ENCODE measurements at places on chromosomes 4 and X.

DNA sequence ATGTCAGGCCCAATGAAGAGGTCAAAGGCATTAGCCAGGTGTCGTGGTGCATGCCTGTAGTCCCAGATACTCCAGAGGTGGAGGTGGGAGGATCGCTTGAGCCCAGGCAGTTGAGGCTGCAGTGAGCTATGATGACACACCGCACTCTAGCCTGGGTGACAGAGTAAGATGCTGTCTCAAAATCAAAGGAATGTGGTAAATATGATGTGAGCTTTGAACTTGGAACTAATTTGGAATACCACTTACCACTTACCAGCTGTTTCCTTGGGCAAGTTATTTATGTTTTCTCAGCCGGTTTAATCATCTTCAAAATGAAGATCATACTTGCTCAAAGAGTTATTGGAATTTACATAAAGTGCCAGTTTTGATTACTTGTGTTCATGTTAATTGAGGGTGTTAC is 23.8 kb upstream of the SEPSECS start:
- DNase-seq: no peak

DNA sequence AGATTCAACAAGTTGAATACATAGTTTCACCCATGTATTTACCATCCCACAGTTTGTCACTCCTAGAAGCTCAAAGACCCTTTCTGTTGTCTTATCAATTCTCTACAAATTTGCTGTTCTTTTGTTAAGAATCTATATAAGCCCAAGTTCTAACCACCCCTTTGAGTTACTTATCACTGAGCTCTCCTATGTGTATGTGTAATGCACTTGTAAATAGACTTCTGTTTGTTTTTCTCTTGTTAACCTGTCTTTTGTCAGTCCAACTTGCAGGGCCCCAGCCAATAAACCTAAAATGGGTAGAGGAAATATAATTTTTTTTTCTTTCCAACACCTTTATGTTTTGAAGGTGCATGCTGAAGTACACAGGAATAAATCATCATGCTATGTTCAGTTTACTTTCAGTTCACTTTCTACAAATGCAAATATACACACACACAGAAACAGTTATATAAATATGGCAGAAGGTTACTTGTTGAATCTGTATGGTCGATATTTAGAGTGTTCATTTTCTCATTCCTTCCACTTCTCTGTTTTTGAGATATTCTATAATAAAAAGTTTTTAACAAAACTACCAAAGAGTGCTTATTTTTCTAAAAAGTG is 22.3 kb upstream of the CLOCK start:
- DNase-seq: no peak

DNA sequence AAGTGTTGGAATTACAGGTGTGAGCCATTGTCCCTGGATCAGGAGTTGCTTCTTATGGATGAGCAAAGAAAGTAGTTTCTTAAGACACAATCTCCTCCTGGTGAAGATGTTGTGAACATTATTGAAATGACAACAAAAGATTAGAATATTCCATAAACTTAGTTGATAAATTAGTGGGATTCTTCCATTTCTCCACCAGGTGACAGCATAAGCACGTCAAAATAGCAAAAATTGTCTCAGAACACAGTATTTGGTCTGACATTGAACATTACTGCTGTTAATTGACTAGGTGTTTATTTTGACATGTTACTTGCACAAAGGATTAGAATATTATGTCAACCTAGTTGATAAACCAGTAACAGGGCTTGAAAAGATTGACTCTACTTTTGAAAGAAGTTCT is 21.6 kb downstream of the CLDN34 start:
- DNase-seq: peak; percentile 12

GRCh38 chrX:39492497-39493162 is 605.1 kb downstream of the BCOR start:
- no peak for DNase-seq

- no peak for DNase-seq
Measured at GRCh38 chrX:24874604-24875247, 141.0 kb downstream of the ARX start.

- DNase-seq: no peak
Measured at GRCh38 chrX:22538580-22538979, 265.9 kb downstream of the CBLL2 start.

DNA sequence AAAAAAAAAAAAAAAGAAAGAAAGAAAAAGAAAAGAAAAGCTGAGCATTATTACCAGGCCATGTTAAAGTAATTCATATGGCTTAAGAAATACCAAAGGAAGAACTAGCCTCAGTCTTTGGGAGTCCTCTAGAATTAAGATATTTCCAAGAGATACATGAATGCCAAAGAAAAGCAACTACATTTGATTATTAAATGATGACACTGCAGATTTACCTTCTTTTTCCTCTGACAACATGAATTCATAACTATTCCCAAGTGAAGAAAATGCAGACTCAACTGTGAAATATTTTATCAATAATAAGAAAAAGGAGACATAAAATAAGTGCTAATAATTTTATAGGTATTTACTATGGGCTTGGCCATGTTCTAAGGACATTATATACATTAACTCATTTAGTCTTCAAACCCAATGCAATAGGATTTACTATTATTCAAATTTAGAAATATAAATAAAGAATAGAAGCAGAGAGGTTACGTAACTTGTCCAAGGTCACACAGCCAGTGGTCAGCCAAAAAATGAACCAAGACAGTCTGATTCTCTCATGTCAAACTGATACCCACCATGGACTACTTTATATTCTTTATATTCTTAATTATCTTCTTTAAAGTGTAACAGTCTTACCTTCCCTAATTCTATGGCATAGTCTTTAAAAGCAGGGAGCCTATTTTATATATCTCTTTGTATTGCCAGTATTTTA is 6.9 kb downstream of the SH3D19 start:
- no peak for DNase-seq

GRCh38 chrX:57677132-57677858 is 2.8 kb downstream of the NLRP2B start:
- no peak for DNase-seq

DNA sequence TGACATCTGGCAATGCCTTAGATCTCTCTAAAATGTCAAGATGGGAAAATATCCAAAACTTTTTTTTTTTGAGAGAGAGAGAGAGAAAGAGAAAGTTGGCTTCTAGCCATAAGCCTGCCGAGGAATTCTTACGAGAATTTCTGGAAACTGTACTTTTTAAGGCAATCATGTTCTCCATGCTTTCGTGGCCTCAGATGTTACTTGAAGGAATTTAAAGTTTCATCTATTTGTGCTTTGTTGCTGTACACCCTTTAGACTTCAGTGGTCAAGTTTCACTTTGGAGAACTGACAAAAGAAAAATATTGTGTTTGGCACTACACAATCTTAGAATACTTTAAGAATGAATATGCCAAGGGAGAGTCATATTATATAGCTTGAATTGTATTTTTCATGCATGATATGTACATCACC is 53.9 kb downstream of the FAT4 start:
- peak; percentile 37 for DNase-seq

- DNase-seq: no peak
Measured at GRCh38 chrX:41922431-41923151, 763 bp downstream of the CASK start.

GRCh38 chr4:137076908-137077307 is 455.4 kb downstream of the PCDH18 start:
- no peak for DNase-seq

- DNase-seq: no peak
Measured at GRCh38 chrX:138492371-138492770, 219.1 kb downstream of the FGF13 start.

DNA sequence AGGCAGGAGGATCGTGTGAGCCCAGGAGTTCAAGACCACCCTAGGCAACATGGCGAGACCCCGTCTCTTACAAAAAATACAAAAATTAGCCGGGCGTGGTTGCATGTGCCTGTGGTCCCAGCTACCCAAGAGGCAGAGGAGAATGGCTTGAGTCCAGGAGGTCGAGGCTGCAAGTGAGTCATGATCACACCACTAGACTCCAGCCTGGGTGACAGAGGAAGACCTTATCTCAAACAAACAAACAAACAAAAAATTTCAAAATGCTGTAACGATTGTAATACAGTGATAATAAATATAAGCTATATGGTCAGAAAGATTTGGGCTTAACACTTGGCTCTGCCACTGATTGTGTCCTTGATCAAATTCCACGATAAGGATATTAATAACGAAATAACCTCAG is 24.2 kb downstream of the SLC25A4 start:
- no peak for DNase-seq

GRCh38 chr4:81504112-81505003 is 32.7 kb upstream of the RASGEF1B start:
- DNase-seq: no peak

GRCh38 chrX:4825550-4825949 is 1112.1 kb upstream of the PRKX start:
- no peak for DNase-seq

DNA sequence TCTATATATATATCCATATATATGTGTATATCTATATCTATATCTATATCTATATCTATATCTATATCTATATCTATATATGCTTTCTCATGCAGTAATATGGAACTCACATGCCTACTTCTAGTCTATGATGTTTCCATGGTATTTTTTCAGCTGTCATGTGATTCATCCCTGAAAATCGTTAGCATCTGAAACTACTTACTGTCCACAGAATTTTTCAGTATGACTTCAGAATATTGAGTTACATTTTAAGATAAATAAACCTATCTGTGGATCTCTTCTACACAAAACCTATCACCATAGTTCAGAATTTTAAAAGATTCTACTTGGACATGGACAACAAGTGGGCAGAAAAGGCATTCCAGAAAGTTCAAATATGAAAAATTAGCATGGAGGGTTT is 855.1 kb upstream of the INTU start:
- DNase-seq: peak; percentile 65

Measured in AG20443 (cell line).